Activated T-cell treated with anti-CD3 and anti-CD28 coated beads, Interleukin-2, amount 50 U/mL, for 72 hours (primary cell): ENCODE measurements at places on chromosomes 16 and 17. TPM values are rescaled to one million over a fixed set of nuclear protein-coding genes. Genes with fewer than 3 reads are reported as not detected.

GRCh38 chr16:23310217-23310616, 8.1 kb downstream of the SCNN1B start:
- DNase-seq: no peak

DNA sequence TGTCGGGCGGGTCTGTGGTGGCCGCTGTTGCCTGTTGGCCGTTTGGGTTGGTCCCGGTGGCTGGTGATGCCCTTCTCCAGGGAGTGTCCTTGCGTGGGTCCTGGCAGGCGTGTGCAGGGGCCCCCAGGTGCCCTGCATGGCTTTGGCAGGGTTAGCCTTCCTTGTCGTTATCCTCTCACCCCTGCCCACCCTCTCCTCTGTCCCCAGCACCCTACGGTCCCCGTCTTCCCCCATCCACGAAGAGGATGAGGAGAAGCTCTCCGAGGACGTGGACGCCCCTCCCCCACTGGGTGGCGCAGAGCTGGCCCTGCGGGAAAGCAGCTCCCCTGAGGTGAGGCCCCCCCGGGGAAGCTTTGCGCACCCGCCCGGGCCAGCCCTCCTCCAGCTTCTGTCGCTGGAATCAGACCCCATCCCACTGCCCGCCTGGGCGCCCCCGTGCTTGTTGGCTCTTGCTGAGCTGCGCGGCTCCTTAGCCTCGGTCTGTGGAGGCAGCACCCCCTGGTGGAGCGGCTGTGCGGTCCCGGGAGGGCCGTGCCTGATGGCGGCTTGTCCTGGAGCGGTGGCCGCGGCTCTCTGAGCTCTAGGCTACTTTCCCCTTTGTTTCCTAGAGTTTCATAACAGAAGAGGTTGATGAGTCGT, 10.6 kb upstream of the NUDT16L1 start:
- DNase-seq: peak; percentile 55

GRCh38 chr16:87844120-87844733, 25.1 kb downstream of the SLC7A5 start:
- no peak for DNase-seq

- DNase-seq: no peak
Observed at GRCh38 chr16:47043970-47044684, 70.7 kb upstream of the DNAJA2 start.

- DNase-seq: no peak
Observed at GRCh38 chr16:17334096-17334495, 136.7 kb downstream of the XYLT1 start.

DNA sequence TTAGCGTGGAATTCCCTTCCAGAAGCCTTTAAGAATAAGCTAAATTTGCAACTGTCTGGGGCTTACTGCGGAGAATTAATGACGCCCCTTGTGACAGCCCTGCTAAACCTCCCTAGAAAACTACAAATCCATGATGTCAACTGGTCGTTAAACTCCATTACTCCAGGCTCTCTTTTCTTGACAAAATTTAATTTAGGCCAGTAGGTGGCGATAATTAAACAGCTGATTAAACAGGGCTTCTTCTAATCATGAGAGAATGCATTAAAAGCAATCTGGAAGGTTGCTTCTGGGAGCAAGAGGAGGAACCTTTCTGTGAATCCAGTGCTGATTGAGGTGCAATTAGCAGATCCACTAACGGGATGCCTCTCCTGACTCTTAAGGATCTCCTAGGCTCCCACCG, 8.1 kb upstream of the NLRP1 start:
- no peak for DNase-seq

GRCh38 chr17:77451894-77452852, 311.4 kb downstream of the SEC14L1 start:
- no peak for DNase-seq

- DNase-seq: no peak
Observed at GRCh38 chr17:67401598-67402504, 24.8 kb downstream of the PITPNC1 start.

- no peak for DNase-seq
Observed at GRCh38 chr16:11171448-11171709, 84.6 kb downstream of the SOCS1 start.

DNA sequence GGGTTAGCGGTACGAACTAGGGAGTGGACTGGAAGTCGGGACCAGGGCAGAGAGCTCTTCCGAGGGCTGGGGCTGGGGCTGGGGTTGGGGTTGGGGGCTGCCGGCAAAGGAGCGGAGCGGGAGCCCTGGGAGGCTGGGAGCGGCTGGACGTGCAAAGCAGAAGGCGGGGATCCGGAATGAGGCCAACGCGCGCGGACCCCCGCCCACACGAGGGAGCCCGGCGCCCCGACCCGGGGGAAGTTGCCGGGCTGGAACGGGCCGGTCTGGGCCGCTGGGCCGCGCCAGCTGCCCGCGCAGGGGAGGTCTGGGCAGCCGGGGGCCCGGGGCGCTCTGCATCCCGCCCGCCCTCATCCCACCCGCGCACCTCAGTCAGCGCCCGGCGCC, 323 bp downstream of the ST3GAL2 start:
- DNase-seq: no peak

DNA sequence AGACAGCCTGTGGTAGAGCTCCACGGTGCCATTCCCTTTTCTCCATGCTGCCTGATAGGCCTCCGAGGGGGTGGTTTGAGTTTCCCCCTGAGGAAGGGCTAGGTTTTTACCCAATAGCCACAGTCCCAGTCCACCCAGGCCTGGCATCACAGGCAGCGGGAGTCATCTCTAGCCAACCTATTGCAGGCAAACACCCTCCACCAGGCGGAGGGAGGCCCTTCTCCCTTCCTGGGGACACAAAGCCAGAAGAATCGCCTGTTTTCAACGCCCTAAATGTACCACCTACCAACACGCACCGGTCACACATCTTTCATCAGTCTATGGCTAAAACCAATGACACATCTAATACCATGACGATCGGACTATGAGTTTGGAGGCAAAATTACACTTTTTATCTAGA, 7.4 kb downstream of the CSNK1D start:
- DNase-seq: no peak

DNA sequence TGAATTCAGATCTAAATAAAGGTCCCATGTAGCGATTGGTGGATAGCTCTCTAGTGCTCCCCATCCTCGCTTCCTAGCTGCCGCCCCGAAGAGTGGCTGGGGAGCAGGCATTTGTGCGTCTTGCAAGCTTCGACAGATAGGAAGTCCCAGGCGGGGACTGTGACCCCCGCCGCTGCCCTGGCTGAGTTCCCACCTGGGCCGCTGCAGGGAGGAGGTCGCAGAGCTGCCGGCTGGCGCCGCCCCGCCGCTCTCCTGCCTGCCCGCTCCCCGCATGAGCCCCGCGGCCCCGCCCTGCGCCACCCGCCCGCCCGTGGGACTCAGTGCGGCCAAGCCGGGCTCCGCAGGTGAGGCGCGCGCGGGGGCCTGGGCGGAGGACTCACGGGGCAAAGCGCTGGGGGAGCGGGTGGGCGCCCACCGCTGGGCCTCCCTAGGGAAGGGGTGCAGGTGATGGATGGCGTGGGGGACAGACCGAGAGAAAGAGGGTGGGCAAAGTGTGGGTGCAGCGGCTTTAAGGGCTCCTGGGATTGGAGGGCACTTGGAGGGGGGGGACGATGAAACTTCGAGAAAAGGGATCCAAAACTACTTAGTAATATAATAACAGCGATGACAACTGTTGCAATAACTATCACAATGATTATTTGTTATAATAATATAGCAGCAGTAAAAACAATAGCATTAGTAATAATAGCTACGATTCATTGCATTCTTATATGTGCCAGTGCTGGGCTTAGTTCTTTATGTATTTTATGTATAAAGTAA, at the start of gene OTOA:
OTOA (plus strand) TSS at position 80 of the 759 bp plus-strand sequence. CDS start 14,547 bp downstream, outside the sequence.
- DNase-seq: peak; percentile 34

DNA sequence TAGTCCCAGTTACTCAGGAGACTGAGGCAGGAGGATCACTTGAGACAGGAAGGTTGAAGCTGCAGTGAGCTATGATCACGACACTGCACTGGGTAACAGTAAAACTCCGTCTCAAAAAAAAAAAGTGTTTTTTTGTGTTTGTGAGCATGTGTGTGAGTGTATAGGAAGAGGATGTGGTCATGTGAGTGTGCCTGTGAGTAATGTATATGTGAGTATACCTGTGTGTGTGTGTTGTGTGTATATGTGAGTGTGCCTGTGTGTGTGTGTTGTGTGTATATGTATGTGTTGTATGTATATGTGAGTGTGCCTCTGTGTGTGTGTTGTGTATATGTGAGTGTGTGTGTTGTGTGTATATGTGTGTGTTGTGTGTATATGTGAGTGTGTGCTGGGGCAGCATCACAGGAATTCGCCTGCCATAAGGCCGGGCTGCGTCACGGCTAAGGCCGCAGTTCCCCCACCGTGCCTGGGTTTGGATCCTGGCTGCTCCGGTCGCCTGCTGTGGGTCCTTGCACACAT, 21.4 kb upstream of the NPTX1 start:
- DNase-seq: no peak

- DNase-seq: no peak
Observed at GRCh38 chr17:69117855-69118784, 23.6 kb downstream of the ABCA6 start.

DNA sequence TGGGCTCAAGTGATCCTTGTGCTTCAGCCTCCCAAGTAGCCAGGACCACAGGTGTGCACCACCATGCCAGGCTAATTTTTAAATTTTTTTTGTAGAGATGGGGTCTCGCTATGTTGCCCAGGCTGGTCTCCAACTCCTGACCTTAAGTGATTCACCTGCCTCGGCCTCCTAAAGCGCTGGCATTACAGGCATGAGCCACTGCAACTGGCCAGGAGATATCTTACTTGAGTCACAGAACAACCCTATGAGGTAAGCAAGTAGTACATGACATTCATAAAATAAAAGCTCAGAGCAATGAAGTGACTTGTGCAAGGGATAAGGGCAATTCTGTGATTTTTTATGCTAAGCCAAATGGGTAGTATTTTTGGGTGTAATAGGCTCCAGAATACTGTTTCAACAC, 57.3 kb downstream of the CDC27 start:
- no peak for DNase-seq

- DNase-seq: peak; percentile 20
Observed at GRCh38 chr17:75832652-75833400, 11.4 kb downstream of the UNC13D start.

GRCh38 chr17:21246698-21247097, 6.5 kb downstream of the NATD1 start:
- no peak for DNase-seq

DNA sequence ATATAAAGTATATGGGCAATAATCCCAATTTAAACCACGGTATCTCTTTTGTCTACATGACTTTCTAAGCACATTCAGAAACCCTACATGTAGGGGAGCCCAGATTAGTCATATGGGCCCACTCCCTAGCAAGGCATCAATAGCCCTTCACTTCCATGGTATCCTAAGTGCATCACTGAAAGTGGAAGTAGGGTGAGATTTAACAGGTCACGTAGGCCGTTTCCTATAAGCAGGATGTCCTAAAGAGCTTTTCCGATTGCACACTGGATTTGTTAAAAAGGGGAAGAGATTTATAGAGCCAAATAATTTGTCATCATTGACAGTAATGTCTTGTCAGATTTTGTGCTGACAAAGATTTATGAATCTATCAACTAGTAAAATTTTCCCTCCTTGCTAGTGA, 39.0 kb downstream of the CA4 start:
- DNase-seq: no peak

- DNase-seq: no peak
Observed at GRCh38 chr16:14364386-14365199, 265.5 kb downstream of the PARN start.

GRCh38 chr17:76883744-76884525, 15.7 kb downstream of the MGAT5B start:
- no peak for DNase-seq

The JUP gene
- total RNA-seq: 0.99 TPM

The CHAD gene
- total RNA-seq: not detected

The OR4D1 gene
- 0.35 TPM for total RNA-seq

The RND2 gene
- not detected for total RNA-seq

The SPATA22 gene
- 0.37 TPM for total RNA-seq

The HLF gene
- total RNA-seq: 23.9 TPM

The SAMD14 gene
- 3.3 TPM for total RNA-seq

The MYL4 gene
- total RNA-seq: not detected

The NOXO1 gene
- not detected for total RNA-seq
